ENCODE measurements at places on chromosomes 6 and 20. TPM values are rescaled to one million over a fixed set of nuclear protein-coding genes. Genes with fewer than 3 reads are reported as not detected.

LTB gene
- 2.0 TPM for total RNA-seq

PRKN gene
- 34.5 TPM for total RNA-seq

BPI gene
- total RNA-seq = 9.3 TPM

KHDC1L gene
- total RNA-seq = 3.5 TPM

OSER1 gene
- total RNA-seq = 80.4 TPM

HS3ST5 gene
- 0.12 TPM for total RNA-seq

MOG gene
- not detected for total RNA-seq

HCK gene
- 4.5 TPM for total RNA-seq

VPS16 gene
- total RNA-seq = 31.4 TPM

MUC21 gene
- total RNA-seq = not detected

RPP21 gene
- total RNA-seq = 94.3 TPM

RAD21L1 gene
- 13.7 TPM for total RNA-seq

GRCh38 chr6:162621246-162621645 lies 106.3 kb downstream of the PRKN start:
- no peak for DNase-seq

DNA sequence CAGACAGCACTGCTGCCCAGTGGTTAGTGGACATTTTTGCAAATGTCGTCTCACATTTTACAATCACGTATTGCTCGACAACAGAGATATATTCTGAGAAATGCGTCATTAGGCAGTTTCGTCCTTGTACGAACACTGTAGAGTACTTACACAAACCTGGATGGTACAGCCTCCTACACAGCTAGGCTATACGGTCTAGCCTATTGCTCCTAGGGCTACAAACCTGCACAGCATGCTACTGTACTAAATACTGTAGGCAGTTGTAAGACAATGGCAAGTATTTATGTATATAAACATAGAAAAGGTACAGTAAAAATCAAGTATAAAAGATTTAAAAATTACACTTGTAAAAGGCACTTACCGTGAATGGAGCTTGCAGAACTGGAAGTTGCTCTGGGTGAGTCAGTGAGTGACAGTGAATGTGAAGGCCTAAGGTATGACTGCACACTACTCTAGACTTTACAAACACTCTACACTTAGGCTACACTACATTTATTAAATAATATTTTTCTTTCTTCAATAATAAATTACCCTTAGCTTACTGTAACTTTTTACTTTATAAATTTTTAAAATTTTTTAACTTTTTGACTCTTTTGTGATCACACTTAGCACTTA lies 43.1 kb downstream of the ALDH5A1 start:
- DNase-seq = no peak

DNA sequence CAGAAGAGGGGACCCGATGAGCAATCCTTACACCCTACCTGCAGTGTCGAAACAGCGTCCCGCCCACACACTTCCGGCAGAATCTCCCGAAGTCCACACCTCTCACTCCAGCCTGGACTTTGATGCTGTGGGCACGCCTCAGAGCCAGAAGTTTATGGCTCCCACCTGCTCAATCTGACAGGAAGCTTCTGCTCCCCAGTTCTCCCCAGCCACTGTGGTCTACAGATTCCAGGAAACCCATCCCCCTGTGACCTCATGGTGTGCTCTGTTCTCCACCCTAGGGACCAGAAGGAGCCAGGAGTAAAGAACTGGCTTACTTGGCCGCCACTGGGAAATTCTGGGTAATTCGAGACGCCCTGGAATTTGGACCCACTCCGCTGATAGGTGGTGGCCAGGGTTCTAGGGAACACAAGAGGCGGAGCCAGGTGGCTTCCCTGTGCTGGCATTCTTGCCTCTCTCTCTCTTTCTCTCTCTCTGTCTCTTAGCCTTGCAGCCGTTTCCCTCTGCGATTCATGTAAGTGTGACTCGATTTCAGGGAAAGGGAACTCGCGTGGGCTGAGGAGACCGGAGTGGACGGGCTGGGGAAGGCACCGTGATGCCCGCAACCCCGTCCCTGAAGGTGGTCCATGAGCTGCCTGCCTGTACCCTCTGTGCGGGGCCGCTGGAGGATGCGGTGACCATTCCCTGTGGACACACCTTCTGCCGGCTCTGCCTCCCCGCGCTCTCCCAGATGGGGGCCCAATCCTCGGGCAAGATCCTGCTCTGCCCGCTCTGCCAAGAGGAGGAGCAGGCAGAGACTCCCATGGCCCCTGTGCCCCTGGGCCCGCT lies at the start of gene TRIM15:
Gene TRIM15, plus strand, starts transcription at position 457 of the 828 bp plus-strand sequence. Its CDS starts 139 bp downstream, at position 596.
- no peak for DNase-seq

DNA sequence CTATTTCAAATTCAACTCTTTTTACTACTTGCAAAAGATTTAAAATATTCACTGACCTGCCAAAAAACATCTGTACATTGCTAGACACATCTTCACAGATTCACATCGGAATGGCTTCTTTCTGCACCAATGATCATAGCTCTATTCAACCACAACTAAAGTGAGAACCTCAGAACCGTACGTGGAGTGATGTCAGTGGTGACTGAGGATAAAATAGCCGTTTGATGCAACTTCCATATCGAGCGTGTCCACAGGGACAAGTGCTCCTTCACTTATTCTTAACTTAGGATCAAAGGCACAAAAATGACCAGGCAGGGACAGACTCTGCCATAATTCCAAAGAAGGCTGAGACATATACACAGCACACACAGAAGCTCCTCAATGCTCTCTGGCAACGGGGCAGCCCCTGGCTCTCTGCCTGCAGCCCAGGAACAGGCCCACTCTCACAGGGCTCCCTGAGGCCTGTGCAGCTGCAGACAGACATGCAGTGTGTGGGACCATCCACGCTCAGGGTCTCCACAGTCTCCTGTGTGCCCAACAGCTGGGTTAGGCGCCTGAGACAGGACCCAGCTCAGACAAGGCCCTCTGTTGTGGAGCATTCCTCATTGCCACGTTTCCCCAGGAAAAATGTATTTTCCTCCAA lies 22.8 kb downstream of the FYN start:
- DNase-seq = no peak

DNA sequence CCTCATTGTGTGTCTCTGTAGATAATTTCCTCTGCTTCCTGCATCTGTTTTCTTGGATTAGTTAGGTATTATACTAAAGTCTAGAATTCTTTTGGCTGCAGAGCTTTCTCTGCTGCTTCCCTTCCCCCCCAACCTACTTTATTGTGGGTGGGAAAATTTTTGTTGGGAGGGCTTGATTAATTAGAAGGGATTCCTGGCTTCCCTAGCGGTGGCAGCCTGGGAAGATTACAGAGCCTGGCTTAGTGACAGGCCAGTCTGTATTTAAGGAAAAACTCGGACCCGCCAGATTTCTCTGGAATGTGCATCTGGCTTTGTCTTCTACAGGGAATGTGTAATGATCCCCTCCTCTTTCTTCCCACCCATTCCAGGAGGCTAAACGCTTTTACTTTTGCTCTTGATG lies 31.2 kb downstream of the SLX4IP start:
- DNase-seq = no peak

DNA sequence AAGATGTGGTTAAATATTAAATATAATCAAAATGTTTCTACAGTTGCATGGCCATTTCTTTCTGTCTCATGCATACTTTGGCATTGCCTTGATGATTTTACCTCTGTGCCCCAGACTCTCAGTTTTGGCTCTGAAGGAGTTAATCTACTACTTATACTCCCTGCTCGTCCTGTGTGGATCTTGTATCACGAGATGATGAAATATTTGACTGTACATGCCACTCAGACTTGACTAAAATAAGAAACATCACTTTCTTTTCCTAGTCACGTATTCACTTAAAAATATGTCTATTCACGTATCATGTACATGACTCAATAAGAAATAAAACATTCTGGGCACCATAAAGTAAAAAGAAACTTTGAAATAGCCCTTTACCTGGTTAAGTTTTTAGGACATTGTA lies 397.7 kb downstream of the RFPL4B start:
- no peak for DNase-seq

DNA sequence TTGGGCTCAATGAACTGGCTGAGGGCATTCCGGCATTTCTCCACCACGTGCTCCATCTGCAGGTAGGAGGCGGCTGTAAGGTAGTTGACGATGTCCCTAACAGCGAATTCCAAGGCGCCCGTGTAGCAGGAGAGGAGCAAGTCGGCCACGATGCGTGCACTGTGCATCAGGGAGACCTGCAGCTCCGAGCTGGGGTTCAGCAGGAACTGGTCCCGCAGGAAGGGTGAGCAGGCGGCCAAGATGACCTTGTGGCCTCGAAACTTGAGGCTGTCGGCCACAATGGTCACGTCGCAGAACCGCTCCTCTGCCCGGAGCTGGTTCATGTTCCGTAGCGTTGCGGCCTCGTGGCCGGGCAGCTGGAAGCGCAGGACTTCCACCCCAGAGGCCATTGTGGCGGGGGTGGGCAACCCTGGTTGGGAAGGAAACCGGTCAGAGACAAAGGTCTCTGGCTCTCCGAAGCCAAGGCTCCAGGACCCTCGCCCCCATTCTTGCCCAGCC lies 920 bp downstream of the ZBTB12 start:
- peak; percentile 29 for DNase-seq

DNA sequence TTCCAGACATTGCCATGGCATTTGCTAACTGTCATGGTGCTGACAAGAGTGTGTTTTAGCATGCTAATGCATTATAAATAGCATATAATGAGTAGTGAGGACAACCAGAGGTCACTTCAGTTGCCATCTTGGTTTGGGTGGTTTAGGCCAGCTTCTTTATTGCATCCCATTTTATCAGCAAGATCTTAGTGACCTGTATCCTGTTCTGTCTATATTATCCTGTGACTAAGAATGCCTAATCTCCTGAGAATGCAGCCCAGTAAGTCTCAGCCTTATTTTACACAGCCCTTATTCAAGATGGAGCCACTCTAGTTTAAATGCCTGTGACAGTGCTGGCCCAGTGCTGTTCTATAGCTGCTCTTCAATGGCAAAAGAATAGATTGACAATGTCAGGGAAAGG lies 781.0 kb upstream of the ADGRB3 start:
- DNase-seq = no peak

GRCh38 chr20:9156529-9157280 lies 87.8 kb downstream of the PLCB4 start:
- DNase-seq = no peak

DNA sequence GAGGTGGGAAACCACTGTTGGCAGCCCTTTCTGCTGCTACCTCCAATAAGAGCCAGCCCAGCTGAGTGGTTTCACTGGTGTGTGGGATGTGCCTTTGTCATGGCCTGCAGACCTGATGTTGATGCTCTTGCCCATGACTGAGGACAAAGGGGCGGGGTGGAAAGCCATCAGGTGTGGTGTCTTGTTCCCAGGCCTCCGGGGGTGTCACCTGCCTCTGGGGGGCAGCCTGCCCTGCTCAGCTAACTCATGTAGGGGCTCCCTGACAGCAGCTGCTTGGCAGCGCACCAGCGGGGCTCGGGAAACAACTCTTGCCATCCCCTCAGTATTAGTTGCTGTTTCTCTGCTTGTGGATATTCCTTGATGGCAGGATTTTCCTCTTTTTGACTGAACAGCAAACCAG lies 91.3 kb downstream of the LYRM2 start:
- no peak for DNase-seq

- no peak for DNase-seq
Observed at GRCh38 chr6:17583811-17584210, 16.3 kb upstream of the FAM8A1 start.

DNA sequence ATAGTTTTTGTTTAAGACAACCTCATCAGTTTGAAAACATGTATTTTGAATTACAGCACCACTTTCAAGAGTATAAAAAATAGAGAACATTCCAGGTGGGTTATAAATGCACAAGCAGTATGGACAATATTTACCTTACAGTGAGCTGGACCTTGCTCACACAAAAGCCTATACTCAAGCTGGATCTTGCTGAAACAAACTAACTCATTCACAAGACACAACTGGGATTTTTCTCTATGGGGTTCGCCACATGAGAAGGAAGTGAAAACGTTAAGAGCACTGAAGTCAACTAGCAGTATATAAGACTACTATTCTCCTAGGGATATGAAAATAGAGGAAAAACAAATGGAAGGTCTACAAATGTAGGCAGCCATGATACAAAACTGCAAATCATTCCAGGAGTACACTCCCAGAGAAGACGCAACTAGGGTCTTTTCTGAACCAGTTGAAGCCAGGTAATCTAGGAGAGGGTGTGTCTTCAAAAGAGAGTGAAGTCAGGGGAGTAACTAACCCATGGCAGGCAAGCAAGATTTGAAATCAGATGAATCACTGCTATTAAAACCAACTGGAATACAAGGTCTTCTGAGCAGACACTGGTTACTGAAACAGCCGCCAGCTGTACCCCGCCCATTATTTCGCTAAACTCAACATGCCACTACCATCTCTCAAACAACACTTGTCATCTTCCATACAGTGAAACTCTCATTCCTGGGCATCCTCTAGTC lies 26.5 kb downstream of the STAU1 start:
- no peak for DNase-seq

DNA sequence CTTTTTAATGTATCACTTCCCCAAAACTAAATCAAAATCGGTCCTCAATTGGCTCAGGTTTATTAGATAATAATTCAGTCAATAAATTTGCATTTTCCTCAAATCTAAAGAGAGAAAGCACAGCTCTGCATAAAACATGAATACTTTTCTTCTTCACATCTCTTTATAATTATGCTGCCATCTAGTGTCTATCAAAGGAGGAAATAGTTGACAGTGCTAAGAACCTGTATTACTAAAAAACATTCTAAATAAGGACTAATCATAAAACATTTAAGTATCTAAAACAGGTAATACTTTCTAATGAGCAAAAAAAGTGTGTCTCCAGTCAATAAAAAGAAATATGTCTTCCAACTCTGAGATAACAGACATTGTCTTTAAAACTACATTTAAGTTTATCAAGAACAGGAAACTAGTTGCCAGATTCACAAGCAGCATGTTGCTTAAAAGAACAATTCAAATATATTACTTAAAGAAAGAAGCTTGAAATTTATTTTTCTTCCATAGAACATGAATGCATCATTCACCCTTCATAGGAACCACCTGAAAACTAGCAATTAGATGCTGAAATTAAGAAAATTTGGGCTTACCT lies 56.5 kb upstream of the DST start:
- DNase-seq = no peak

- no peak for DNase-seq
Observed at GRCh38 chr6:122657601-122658000, 47.4 kb downstream of the PKIB start.

DNA sequence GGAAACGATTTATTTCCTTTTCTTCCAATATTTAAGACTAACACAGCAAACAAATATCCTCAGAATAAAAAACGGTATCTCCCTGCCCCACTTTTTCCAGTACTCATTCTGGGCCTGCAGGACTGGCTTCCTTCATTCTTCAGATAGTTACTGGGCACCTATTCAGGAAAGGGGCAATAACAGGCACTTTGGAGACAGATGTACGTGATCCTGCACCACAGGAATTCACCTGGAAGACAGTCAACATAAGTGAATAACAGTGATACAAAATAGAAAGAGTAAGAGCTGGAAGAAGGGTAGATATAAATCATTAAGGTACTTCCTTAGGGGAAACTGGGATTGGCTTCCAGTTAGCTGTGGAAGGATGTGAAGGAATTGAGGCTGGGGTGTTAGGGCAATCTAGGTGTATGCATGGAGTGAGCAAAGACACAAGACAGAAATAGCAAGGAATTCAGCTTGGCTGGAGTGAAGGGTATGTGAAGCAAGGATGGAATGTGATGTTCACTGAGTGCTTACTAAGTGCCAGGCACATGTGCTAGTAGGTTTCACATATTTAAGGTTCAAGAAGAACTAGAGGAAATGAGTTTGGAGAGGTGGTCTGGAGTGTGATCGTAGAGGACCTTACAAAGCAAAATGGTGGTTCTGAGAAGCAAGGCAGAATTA lies 49.3 kb upstream of the FAM83C start:
- DNase-seq = no peak

Measured in testis (tissue), 5 donors.